ENCODE measurements at places on chromosomes 3 and 15. TPM values are rescaled to one million over a fixed set of nuclear protein-coding genes. Genes with fewer than 3 reads are reported as not detected.

ANKUB1 gene
- total RNA-seq = not detected

STAB1 gene
- total RNA-seq = 3.0 TPM

RPL22L1 gene
- total RNA-seq = 250 TPM

CCDC39 gene
- 0.52 TPM for total RNA-seq

RARB gene
- 0.14 TPM for total RNA-seq

TIMP4 gene
- total RNA-seq = 16.1 TPM

CAMP gene
- total RNA-seq = not detected

CCDC54 gene
- not detected for total RNA-seq

CIB2 gene
- 62.6 TPM for total RNA-seq

NLGN1 gene
- 9.6 TPM for total RNA-seq

KBTBD12 gene
- total RNA-seq = 0.23 TPM

AMIGO3 gene
- 10.4 TPM for total RNA-seq

GOLGA6L2 gene
- not detected for total RNA-seq

MYO9A gene
- 30.2 TPM for total RNA-seq

GRCh38 chr3:58874795-58875194 lies 175.0 kb downstream of the CFAP20DC start:
- no peak for DNase-seq

DNA sequence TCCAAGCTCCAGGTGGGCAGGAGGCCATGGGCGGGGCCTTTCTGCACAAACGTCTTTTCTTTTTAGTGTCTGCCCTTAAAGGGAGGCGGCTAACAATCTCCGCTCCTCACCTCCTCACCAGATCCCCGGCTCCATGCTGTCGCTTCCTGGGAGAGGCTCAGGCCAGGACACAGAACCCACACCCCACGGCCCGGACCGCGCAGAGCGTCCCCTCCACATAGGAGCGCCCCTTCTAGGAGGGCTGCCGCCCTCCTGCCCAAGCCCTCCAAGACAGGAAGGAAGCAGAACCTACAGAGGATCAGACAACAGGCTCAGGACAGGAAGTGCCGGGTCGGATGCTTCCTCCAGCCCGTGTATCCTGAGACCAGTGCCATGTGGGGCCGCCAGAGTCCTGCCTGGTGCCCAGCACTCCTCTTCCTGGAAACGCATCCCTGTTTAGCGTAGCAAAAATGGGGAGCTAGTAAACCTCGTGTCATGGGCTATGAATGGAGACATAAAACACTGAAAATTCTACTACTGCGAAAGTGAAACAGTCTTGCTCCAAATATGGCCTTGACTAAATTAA lies 83.2 kb upstream of the ATP10A start:
- peak; percentile 34 for DNase-seq

GRCh38 chr3:8756671-8757070 lies 12.7 kb downstream of the OXTR start:
- DNase-seq = no peak

DNA sequence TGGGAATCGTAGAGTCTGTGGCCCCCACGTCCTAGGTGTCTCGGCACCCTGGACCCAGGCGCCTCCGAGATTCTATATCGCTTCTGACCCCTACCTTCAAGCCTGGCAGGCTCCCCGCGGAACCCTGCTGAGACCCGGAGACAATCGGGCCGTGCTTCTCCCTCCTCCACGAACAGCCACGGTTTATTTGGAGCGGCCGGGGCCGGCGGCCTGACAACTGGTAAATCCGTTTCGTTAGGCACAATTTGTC lies 1.4 kb downstream of the GATA2 start:
- no peak for DNase-seq

GRCh38 chr3:158470944-158471638 lies 99.9 kb upstream of the MLF1 start:
- DNase-seq = no peak

DNA sequence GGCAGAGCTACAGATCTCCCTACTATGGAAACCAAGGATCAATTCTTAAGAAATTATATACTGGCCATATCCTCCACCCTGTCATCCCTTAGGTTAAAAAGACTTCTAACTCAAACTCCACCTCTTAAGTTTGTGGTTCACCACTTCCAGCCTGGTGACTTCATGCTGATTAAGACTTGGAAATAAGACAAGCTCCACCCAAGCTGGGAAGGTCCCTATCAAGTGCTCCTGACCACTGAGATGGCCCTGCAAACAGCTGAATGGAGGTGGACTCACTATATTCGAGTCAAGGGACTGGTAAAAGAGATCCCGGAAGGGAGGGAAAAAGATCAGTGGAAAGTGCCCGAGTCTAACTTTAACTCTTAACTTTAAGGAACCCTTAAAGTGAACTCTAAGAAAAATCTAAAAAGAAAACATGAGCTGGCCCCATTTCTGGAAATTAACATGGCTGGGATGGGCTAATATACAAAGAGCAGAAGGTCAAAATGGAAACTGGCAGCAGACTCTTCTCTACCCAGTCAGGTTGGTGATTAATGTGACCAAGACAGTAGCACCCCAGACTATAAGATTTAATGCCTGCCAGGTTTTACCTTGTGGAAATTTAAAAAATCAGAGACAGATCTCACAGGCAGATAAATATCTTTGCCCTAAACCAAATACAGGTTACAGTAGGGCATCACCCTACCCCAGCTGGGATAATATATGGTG lies 43.9 kb downstream of the PPCDC start:
- no peak for DNase-seq

DNA sequence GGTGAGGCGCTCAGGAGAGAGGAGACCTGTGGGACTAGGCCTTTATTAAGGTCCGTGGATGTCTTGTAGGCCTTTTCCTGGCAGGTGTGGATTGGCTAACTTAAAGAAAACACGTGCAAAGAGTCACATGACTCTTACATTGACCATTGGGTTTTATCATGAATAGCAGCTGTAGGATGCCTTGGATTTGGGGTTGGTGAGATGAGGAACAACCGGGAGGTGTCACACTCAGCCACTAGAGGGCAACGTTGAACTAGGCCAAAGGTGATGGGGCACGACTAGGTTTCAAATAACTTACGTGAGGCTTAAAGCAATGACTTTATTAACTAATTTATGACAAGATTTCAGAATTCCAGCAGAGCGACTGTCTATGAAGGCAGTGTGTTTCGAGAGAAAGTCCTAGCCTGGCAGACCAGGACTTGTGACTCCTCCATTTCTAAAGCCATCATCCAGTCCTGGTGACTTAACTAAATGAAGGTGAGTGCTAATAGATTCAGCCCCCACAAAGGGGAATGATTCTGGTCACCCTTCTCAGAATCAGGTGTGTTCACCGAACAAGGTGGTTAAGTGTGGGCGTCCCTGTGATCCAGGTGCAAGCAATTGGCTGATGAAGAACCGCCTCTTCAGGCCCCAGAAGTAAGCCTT lies 345.6 kb downstream of the MCTP2 start:
- peak; percentile 84 for DNase-seq

- DNase-seq = no peak
Measured at GRCh38 chr3:24472358-24472757, 22.3 kb downstream of the THRB start.

DNA sequence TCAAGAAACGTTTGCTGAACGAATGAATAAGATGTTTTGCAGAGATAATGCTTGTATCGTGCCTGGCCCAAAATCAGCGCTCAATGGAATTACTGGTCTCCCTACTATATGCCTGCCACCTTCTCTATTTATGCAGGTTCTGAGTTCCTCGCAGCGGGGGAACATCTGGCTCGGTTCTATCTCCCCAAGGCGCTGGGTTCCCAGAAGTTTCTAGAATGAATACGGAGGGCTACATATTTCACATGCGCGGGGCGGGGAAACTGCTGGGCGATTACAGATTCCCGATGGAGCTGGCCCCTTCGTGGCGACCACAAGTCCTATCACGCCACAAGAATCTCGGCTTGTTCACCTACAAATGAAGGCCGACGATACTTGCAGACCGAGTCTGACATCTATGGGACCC lies 411 bp upstream of the EIF2B5 start:
- DNase-seq = no peak

- no peak for DNase-seq
Measured at GRCh38 chr3:71891483-71891882, 106.5 kb upstream of the PROK2 start.

DNA sequence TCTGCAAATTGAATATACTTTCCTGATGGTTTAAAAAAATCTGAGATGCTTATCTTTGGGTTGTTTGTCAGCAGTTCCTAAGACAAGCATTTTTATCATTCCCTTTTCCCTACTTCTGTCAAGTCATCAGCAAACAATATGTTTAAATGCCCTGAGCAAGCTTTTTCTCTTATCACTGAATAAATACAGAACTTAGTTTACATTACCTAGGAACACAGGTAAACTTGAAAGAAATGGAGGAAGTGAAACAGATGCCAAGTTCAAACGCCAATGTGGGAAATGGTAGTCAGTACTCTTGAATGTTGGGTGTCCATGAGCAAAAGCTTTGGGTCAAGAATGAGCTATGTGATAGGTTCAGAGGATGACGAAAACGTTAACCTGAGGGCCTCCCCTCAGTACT lies 17.2 kb upstream of the TCAIM start:
- no peak for DNase-seq

DNA sequence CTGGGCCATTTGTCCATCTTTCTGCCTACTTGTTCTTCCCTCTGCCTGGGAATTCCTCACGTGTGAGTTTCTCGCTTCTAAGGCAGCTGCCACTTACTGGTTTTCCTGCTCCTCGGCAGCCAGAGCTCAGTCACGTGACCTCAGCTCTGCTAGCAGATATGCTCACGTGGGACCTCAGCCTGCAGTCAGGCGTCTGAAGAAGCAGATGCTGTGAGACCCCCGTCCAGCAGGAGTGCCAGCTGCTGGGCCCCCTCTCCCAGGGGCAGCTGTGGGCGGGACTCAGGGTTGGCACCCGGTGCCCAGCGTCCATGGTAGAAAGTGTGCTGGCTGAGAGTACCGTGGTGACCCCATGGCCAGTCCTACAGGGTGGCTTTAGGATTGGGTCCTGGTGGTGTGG lies 161.3 kb upstream of the TLE3 start:
- DNase-seq = no peak

GRCh38 chr3:99562138-99562537 lies 76.3 kb upstream of the COL8A1 start:
- peak; percentile 60 for DNase-seq

GRCh38 chr3:189233225-189233858 lies 61.6 kb downstream of the TPRG1 start:
- DNase-seq = peak; percentile 81

- no peak for DNase-seq
Measured at GRCh38 chr15:58298879-58299850, 132.6 kb upstream of the LIPC start.

DNA sequence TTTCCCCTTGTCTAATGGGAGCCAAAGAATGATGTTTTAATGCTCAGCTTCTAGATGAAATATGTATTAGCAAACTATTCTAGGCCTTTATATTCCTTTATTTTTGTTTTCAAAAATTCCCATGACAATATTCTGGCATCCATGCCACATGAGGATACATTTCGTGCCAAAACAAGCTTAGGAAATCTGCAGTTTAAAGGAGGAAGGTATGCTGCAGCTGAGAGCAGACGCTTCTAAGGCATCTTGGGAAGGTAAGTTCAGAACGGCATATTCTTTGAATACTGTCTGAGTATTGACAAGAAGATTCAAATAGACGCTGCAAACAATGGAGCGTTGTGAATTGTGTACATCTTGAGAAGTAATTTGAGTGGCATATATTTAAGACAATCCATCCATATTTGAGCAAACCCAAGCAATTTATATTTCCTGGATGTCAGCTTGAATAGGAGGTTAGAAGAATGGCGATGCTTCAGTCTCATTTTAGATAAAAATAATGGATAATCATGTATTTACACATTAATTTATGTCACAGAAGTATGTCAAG lies 158.6 kb downstream of the RAP2B start:
- no peak for DNase-seq

- DNase-seq = no peak
Measured at GRCh38 chr15:52246686-52247431, 48.7 kb downstream of the MYO5C start.

DNA sequence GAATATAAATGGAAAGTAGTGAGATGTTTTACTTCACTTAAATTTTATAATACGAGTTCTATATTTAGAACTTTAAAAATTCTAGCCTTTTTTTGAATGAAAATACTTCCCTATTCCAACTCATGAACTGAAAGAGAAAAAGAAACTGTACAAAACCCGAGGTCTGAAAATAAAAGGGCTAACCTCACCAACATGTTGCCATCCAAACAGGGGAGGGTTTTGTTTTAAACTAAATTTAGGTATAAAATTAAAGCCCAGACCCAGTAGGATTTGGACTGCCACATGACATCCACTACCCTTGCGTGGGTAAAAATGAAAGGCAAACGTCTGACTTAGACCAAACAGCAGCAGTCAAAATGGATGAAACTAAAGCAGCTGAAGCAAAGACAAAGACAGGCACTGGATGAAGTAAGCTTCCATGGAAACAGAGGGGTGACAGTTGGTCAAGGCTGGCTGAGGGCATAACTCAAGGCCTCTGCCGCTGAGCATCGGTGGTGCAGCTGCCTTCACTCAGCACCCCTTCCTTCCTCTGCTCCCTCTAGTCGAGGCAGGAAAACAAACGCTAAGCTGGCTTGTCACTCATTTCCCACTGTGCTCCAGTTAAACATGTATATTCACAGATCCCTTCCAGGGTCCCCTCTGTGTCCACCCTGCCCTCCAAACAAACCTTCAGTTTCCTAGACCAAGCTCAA lies 58.1 kb downstream of the TM4SF4 start:
- no peak for DNase-seq

GRCh38 chr3:59566481-59566975 lies 516.7 kb upstream of the CFAP20DC start:
- no peak for DNase-seq
